ENCODE measurements at places on chromosomes 6 and 20.

DNA sequence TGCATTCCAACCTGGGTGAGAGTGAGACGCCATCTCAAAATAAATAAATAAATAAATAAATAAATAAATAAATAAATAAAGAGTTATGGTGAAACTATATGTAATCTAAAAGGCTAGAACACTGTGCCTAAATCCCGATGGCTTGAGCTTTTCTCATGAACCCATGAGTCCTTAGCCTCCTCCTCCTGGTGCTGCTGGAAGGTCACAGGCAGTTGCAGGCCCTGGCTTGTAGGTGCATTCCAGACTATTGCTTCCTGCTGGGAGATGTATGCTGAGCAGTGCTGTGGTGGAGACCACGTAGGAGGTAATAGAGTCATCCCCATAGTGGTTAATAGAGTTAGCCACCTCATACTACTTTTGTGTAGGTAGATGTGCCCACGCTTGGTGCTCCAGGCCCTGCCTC is 12.5 kb downstream of the PTK7 start:
- DNase-seq = no peak

DNA sequence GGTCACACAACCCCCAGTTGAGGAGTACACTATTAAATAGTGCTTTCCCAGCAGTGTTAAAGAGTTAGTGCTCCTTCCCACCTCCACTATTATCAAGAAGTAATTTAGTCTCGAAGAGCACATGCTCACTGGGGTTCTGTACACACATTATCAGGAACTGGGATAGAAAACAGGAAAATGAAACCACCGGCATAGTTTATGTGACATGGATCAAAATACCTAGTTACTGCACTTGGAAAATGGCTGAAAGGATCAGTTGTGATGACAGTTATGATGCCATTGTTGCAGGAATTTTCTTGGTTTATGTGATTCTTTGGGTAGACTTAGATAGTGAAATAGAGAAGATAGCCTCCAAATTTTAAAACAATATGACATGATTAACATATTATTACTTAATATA is 152.9 kb downstream of the AKAP7 start:
- no peak for DNase-seq

- no peak for DNase-seq
Observed at GRCh38 chr6:40925341-40925740, 113.7 kb downstream of the UNC5CL start.

- DNase-seq = no peak
Observed at GRCh38 chr20:51876313-51876940, 74.1 kb upstream of the SALL4 start.

GRCh38 chr6:69835414-69836179 is 30.8 kb upstream of the COL19A1 start:
- DNase-seq = no peak

DNA sequence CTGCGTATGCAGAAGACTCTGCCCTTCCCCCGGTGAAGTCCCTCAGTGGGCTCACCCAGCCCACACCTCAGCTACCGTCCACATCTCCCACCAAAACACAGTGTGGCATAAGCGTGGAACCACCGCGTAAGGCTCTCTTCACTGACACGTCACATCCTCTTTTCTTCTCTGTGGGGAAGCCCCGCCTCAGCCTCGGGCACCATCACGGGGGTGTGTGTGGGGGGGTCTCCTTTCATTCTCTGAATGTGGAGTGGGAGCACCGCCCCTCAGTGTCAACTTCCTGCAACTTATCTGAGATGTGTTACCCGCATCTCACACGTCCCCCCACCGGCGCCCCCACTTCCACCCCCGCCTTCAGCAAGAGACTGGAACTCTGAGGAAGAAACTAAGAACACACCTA is 388.4 kb upstream of the JARID2 start:
- DNase-seq = no peak

DNA sequence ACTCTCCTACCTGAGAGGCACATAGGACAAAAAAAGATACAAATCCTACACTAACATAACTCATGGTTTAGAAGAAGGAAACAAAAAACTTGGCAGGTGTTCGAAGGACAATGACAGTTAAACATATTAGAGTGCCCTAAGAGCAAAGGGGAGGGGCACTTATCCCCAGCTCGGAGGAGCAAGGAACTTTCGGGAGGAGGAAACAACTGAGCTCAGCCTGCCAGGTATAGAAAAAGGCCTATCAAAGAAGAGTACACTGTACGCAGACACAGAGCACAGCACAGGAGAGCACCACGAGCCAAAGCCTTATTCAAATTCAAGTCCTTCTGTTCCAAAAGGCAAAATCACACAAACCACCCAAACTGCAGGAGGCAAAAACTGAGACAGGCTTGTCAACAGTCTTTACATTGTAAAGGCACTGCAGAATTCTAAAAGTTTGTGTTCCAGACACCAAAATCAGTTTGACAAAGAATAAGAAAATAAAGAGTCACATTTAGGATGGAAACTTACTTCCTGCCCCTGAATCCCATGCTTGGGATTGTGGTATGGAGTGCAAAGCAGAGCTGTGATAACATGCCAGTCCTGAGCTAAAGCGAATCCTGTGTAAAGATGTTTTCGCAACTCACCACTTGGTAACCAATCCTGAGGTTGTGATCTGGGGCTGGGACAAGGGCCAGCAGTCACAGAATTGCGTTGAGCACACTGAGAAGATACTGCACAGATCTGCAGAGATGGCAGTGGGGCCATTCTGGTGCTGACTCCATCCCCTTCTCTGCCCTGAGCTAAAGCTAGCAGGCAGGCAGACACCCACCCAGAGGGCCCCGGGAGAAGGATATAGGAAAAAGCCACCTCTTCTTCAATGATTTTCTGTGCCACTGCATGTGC is 108.6 kb downstream of the CHD6 start:
- DNase-seq = no peak

DNA sequence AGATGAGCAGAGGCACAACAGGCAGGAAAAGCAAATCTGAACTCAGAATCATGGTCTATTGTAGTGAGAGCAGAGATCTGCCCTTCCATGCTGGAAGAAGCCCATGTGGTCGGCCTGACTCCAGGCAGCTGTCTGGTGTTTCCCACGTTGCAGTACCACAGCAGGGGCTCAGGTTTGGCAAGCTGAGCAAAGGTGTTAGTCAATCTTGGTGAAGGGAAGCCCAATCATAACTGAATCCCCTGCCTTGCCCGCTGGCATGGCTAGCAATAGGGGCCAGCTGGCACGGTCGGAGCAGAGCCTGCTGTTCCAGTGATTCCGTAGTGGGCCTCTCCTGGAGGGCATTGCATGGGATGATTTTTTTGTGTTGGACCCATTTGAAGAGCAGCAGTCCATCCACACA is 17.8 kb upstream of the CCR6 start:
- no peak for DNase-seq

- DNase-seq = no peak
Observed at GRCh38 chr6:6256886-6257285, 63.6 kb downstream of the F13A1 start.

GRCh38 chr6:85049282-85049681 is 284.9 kb upstream of the TBX18 start:
- DNase-seq = no peak

GRCh38 chr6:4210629-4211419 is 75.4 kb upstream of the ECI2 start:
- DNase-seq = no peak

- DNase-seq = no peak
Observed at GRCh38 chr6:144265390-144265789, 19.7 kb upstream of the UTRN start.

GRCh38 chr20:38065764-38066375 is 32.3 kb downstream of the RPRD1B start:
- DNase-seq = no peak

GRCh38 chr6:140537211-140537610 is 1162.8 kb upstream of the CITED2 start:
- DNase-seq = no peak

GRCh38 chr6:88445188-88445965 is 279.2 kb upstream of the CNR1 start:
- no peak for DNase-seq

DNA sequence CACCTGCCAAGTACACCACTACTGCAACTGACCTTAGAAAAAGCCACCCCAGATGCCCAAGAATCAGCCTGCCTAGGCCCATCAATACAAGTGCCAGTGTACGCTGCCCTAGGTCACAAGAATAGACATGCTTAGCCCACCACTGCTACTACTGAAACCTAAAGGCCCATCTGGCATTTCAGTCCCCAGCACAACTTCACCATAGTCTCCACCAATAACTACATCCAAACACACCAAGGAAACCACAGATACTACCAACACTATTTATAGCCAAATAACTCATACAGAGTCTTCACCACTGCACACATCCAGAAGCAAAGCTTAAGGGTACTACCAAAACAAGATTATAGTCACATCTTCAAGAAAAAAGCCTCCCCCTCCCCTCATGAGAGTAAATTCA is 28.2 kb downstream of the TREML4 start:
- no peak for DNase-seq

All from SHP77 treated with DMSO at 0.1 percent for 48 hours (cell line).